ENCODE measurements at places on chromosomes 1 and 21.

DNA sequence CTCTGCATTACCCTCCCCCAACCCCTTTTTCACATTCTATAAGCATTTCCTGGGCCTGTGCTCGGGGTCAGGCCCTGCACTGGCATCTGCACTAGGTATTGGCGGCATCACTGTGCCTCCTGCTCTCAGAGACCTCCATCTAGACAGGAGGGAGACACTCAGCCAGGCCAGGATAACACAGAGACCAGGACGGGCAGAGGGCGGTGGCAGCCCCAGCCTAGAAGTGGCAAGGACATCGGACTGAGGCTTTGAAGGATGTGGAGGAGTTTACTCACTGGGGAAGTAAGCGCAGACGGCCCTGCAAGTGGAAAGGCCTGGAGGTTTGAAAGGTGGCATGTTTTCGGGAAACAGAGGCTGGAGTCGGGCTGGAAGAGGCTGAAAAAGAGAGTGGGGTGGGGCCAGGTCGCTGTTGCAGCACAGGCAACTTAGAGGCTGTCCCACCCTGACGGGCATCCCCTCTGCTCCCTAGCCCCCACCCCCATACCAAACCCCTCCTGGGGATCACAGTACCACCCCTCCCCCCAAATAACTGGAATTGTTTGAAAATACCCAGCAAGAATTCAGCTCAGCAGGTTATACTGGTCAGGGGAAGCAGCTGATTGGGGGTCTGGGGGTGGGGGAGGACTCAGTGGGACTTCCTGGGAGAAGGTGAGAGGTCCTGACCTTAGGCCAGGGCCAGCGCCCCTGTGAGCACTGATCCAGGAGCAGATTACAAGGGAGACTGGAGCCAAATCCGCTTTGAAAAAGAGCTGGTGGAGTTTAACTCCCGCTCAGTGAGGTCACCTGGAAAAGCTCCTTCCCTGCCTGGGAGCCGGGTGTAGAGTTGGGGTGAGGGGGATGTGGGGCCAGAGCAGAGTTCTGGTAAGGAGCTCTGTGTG, 121.8 kb upstream of the WNT4 start:
- no peak for DNase-seq

DNA sequence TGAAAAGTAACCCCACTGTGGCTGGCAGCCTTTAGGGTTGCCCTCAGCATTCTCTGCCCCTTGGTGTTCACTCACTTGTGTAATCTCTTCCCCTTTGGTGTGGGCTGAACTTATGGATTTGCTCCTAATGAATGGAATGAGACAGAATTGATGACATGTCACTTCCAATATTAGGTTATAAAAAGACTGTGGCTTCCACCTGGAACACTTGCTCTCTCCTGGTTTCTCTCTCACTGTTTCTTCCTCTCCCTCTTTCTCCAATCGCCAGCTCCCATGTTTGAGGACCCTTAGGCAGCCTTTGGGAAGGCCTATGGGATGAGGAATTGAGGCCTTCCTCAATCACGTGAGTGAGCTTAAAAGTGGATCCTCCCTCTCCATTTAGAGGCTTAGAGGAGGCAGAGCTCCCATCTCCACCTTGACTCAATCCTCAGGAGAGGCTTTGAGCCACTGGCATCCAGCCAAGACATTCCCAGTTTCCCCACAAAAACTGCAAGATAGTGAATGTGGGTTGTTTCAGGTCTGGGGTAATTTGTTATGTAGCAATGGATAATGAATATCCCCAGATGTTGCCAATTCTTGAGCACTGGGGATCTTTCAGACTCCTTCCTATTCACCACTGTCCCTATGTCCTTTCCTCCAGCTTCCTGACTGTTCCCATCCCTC, 95.5 kb upstream of the CD34 start:
- no peak for DNase-seq

- no peak for DNase-seq
These were observed 19.6 kb downstream of the BACE2 start for GRCh38 chr21:41187537-41188025.

GRCh38 chr1:191432817-191433216, 725.4 kb upstream of the RGS18 start:
- DNase-seq, result no peak

DNA sequence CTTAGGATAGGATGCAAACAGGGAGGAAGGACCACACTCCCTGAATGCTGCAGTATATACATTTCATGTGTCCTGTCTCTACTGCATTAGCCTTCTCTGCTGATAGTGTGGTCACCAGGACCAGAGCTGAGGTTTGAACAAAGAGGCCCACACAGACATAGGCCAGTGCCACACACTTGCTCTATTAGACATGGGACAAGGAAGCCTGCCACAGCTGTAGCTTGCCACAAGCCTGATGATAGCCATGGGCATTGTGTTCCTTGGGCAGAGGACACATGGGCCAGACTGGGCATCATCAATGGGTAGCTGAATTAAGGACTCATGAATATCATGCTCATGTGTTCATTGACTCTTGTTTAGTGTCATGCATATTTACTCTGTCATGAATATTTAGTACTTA, 10.4 kb downstream of the CAMSAP2 start:
- no peak for DNase-seq

GRCh38 chr1:179120736-179121135, 38.9 kb downstream of the TOR3A start:
- no peak for DNase-seq

GRCh38 chr1:150696590-150696989, 364 bp downstream of the GOLPH3L start:
- DNase-seq, result no peak

GRCh38 chr21:35614396-35614921, 445.9 kb downstream of the SETD4 start:
- no peak for DNase-seq

DNA sequence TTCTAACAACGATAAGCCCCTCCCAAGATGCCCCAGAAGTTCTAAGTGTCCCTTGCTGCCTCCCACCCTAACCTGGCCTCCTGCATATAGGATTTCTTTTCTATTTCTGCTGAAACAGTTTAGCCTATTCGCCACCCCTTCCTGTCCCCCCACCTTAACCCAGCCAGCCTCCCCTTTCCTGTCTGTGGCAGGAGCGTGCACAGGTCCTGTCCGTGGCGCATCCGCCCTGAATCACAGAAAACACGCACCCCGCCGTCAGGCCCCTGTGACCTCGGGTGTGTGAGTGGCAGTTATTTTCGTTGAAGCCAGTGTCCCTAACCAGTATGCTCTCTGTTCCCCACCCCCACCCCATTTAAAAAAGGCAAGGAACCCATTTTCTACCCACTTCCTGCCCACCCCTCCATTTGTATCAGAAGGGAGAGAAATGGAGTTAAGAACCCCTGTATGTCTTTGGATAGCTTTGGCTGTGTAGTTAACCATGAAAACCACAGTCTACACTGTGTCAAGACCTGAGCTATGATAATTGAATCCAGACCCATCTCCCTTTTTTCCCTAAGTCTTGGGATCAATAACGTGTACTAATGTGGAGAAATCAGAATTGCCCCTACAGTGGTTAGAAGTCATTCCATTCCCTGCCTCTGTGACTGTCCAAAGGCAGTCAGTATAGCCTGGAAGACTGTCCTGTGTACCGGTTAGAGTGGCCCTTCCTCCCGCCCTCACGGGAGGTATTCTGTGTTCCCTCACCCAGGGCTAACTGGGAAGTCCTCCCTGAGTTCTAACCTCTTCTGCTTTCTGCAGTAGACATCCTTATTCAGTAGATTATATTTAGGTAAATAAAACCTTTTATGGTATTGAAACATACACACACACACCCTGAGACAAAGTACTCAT, 1.8 kb downstream of the PLEKHO1 start:
- peak; percentile 55 for DNase-seq

GRCh38 chr1:44239331-44239960, 26.2 kb downstream of the DMAP1 start:
- no peak for DNase-seq

DNA sequence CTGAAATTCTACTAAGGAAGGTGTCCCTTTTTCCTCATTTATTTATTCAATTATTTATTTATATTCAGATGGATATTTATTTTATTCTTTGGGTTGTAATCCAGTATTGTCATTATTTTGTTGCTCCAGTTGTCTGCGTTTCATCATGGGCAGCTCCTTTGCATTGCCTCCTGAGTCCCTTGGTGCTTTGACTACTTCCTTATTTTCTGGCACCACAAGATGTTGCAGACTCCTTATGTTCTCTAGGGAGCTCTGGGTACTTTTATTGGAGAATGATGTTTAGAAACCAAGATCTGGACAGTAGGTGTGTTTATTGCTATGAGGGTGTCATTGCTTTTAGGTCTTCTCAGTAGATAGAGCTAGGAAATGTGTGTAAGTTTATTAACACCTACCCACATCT, 59.9 kb upstream of the ERRFI1 start:
- no peak for DNase-seq

DNA sequence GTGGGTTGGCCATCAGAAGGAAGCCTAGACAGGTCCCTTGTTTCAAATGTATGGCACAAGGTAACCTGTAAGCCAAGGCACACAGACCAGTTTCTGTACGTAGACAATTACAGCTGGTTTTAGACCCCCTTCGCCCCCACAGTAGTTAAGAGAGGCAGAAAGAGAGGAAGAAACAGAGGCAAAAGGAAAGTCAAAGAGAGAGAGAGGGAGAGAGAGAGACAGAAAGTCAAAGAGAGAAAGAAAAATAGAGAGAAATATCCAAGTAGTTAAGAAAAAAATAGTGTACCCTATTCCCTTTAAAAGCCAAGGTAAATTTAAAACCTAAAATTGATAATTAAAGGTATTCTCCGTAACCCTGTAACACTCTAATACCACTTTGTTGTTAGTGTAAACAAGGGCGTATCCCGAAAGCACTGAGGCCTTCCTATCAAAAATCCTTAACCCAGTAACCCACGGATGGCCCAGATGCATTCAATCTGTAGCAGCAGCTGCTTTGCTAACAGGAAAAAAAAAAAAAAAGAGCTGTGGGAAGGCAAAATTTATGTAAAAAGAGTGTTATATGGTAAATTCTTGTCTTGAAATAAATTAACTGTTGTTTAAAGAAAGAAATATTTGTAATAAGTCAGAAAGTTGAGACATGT, 49.4 kb downstream of the ADCY10 start:
- no peak for DNase-seq

DNA sequence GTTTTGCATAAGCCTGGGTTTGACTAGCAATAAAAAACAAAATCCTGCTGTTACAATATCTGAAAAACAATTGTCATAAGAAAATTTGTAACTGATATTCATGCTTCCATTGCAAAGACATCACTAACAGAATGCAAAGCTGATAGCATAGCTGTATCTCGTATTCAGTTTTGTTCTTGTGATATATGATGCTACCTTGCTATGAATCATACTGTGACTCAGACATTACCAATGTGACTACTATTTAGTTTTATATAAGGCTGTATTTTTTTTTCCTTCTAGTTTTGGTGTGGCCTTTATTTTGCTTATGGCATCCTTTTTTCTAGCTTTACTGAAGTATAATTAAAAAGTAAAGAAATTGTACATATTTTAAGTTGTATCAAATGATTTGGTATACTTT, 1381.8 kb downstream of the MRPL39 start:
- DNase-seq, result no peak

DNA sequence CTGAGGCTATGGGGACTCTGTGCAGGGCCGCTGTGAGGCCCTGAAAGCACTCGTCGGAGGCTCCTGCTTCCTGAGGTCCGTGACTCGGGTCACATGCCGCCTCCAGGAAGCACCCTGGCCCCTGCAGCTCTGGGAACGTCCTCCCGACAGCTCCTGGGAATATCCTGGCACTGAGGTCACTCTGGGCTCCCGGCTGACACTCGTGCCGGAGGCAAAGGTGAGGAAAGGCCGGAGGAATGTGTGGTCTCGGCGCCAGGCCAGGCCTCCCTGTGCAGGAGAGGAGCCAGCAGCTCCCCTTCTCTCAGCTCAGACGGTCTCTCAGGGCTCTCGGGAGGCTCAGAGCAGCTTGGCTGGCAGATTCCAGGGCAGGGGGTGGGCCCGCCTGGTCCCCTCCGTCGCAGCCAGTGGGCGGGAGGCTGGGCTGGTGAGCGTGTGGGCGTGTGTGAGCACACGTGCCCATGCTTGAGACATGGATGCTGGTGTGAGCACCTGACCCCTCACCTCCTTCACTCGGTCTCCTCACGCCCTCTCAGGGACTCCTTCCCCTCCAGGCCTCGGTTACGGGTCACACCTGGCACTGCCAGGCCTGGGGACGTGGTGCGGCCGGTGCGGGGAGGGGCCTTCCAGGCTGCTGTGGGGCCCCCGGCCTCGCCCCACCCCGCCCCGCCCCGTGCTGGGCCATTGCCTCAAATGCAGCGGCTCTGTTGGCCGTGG, 5.5 kb upstream of the RNF223 start:
- no peak for DNase-seq

- no peak for DNase-seq
These were observed 54.8 kb downstream of the TRIM11 start for GRCh38 chr1:228351850-228352249.

- DNase-seq, result no peak
These were observed 6.4 kb downstream of the SMAP2 start for GRCh38 chr1:40379785-40380452.

DNA sequence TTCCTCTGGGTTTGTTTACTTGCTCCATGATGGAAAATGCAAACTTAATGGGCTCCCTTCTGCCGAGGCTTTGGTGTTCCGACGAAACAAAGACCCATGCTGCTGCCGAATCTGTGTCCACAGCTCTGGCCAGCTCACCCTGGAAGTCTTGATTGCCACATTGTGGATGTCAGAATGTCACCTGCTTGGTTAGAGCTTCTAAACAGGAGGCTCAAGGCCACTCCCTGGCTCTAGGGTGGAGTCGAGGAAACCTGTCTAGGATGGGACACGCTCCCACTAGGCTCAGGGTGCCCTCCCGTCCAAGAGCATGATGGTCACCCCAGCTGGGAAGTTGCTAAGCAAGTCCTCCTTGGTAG, 279.3 kb upstream of the VAMP3 start:
- no peak for DNase-seq

DNA sequence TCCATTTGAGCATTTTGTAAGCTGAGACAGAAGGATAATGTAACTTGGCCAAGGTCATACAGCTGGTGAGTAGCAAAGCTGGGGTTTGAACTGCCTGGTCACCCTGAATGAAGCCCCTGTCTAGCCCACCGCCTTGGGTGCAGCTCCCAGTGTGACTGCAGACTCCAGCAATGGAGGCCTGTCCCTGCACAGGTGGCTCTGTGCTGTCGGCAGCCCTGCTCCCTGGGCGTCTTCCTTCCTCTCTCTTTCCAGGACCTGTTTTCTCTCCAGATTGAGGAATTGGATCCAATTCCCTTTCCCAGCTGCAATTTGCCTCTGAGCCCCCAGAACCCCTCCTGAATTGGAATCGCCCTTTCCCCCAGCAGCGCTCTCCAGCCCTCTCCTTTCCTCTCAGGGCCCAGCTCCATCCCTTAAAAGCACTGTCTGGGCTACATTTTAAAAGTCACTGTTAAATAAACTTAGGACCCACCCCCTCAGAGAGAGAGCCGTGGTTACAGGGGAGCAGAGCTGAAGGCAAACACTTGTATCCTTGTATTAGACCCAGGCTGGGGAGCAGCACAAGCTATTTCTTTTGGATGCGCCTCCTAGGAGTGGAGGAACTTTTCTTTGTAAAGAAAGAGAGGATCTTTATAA, 161.4 kb upstream of the LMO4 start:
- DNase-seq, result no peak

GRCh38 chr1:22817462-22817861, 106.8 kb downstream of the EPHB2 start:
- no peak for DNase-seq

DNA sequence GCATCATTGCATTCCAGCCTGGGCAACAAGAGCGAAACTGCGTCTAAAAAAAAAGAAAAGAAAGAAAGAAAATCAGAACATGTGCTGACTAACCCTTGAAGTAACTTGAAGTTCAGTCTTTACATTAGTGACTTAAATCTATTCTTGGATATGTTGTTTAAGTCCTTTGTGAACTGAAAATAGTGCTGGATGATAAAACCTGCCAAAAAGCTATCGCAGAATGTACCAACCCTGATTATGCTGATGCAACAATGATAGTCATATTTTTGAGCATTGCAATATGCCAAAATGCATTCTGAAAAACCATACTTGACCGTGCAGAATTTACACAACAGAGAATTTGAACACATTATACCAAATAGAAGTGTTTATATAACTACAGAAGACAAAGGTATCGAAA, 30.7 kb downstream of the SHISAL2A start:
- DNase-seq, result no peak

Data from stimulated activated naive B cell treated with anti-CD40 and anti-IgM and Interleukin-4, amounts not matched to agents 10 μg/mL and 1 μg/mL and 100 μg/mL, for 72 hours (primary cell).